ENCODE measurements at places on chromosomes 3 and 15.
A peak's percentile ranks its signal among the peaks of the same experiment; 100 is the strongest.

DNA sequence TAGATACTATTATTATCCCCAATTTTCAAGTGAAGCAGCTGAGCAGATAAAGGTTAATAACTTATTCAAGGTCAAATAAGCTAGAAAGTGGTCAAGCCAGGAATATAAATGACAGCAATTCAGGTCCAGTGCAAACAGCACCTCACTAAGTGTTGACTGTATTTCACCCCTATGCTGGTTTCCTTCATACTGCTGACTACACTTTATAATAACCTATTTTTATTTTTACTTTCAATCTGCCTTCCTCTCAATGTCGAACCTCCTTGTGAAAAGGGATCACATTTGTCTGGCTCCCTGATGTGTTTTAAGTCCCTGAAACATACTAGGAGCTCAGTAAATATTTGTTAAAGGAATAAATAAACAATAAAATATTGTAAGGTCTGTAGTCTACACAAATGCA is 146.1 kb downstream of the NAALADL2 start:
- H3K27me3 ChIP-seq, result no peaks in the 10 kb centered on the region
- H3K36me3 ChIP-seq, result no peaks in the 10 kb centered on the region
- no peak for DNase-seq
- no peak overlapping the region for H3K4me3 ChIP-seq
- H3K4me1 ChIP-seq, result no peaks in the 10 kb centered on the region
- no peak overlapping the region for H3K27ac ChIP-seq

- no peaks in the 10 kb centered on the region for H3K4me1 ChIP-seq
- H3K4me3 ChIP-seq, result no peak overlapping the region
- no peaks in the 10 kb centered on the region for H3K36me3 ChIP-seq
Measured at GRCh38 chr15:70385052-70385451, 287.3 kb upstream of the TLE3 start.

GRCh38 chr3:16378920-16379319 is 113.9 kb downstream of the OXNAD1 start:
- H3K27me3 ChIP-seq, result no peaks in the 10 kb centered on the region
- DNase-seq, result no peak
- H3K4me3 ChIP-seq, result no peak overlapping the region
- H3K27ac ChIP-seq, result peak overlapping the region; percentile 86
- H3K36me3 ChIP-seq, result peaks cover 4% of the 10 kb centered on the region

- no peak for DNase-seq
- peaks cover 7% of the 10 kb centered on the region for H3K4me1 ChIP-seq
- H3K36me3 ChIP-seq, result no peaks in the 10 kb centered on the region
- H3K27ac ChIP-seq, result no peak overlapping the region
- no peak overlapping the region for H3K4me3 ChIP-seq
Measured at GRCh38 chr3:16173283-16174025, 1.0 kb upstream of the GALNT15 start.

DNA sequence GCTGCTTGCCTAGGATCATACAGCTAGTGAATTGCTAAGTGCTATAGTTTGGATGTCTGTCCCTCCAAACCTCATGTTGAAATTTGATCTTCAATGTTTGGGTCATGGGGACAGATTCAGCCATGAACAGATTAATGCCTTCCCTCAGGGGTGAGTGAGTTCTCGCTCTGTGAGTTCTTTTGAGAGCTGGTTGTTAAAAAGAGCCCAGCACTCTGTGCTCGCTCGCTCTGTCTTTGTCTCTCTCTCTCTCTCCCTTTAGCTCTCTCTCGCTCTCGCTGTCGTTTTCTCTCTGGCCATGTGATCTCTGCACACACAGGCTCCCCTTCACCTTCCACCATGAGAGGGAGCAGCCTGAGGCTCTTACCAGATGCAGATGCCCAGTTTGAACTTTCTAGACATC is 14.9 kb downstream of the TRH start:
- no peak overlapping the region for H3K27ac ChIP-seq
- H3K4me1 ChIP-seq, result peaks cover 5% of the 10 kb centered on the region
- H3K27me3 ChIP-seq, result peaks cover 43% of the 10 kb centered on the region
- no peaks in the 10 kb centered on the region for H3K36me3 ChIP-seq
- no peak overlapping the region for H3K4me3 ChIP-seq

GRCh38 chr15:96374499-96374898 is 44.0 kb downstream of the NR2F2 start:
- no peaks in the 10 kb centered on the region for H3K4me1 ChIP-seq
- no peak overlapping the region for H3K27ac ChIP-seq
- no peaks in the 10 kb centered on the region for H3K36me3 ChIP-seq
- H3K4me3 ChIP-seq, result no peak overlapping the region

DNA sequence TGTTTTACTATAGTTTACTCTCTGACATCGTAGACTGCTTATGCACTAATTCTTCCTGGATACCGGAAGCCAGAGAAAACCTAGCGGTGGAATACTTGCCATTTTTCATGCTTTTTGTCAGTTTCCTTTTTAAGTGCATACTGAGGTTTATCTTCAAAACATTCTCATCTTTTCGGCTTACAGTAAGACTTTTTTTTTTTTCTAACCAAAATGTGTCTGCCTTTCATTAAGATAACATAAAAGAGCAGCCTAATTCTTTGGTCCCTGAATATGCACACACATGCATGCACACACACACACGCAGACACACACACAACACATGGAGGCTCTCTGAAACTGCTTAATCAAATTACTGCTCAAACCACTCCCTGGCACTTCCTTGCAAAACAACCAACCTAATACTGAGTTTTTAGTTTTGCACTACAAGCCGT is 1.3 kb downstream of the ZNF445 start:
- H3K27ac ChIP-seq, result peak overlapping the region; percentile 72
- DNase-seq, result no peak
- H3K36me3 ChIP-seq, result peaks cover 5% of the 10 kb centered on the region

DNA sequence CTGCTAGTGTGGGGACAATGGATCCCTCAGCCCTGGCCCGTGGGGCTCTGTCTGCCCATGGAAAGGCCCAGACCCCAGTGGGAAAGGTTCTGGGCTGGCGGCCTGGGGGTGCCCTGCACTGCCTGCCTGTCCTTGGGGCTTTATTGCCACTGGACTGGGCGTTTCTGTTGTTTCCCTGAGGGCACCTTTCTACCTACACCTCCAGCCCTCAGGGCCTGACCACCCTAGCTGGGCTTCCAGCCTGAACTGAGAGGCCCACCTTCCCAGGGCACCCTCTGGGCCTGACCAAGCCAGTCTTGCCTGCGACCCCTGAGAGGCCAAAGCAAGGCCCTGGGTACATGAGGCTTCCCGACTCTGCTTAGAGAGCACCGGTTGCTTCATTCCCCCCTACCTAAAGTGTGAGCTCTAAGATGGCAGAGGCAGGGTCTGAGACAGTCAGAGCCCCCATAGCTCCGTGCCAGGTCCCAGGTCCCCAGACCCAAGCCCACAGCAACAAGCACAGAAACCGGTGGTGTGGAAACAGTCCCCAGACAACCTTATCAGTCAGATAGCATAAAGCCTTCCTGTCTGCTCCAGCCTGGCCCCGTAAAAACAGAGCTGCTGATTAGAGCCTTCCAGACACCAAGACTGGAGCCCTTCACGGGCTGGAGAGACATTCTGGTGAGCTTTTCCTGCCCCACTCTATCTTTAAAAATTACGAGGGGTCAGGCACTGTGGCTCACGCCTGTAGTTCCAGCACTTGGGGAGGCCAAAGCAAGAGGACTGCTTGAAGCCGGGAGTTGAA is 102.8 kb downstream of the CHSY1 start:
- no peak overlapping the region for H3K27ac ChIP-seq
- H3K36me3 ChIP-seq, result peaks cover 6% of the 10 kb centered on the region
- H3K27me3 ChIP-seq, result peaks cover 19% of the 10 kb centered on the region
- H3K4me3 ChIP-seq, result no peak overlapping the region
- DNase-seq, result no peak

- no peak for DNase-seq
- H3K4me3 ChIP-seq, result no peak overlapping the region
- no peaks in the 10 kb centered on the region for H3K4me1 ChIP-seq
- H3K27me3 ChIP-seq, result peaks cover 37% of the 10 kb centered on the region
Measured at GRCh38 chr15:26132811-26133210, 269.7 kb upstream of the ATP10A start.

DNA sequence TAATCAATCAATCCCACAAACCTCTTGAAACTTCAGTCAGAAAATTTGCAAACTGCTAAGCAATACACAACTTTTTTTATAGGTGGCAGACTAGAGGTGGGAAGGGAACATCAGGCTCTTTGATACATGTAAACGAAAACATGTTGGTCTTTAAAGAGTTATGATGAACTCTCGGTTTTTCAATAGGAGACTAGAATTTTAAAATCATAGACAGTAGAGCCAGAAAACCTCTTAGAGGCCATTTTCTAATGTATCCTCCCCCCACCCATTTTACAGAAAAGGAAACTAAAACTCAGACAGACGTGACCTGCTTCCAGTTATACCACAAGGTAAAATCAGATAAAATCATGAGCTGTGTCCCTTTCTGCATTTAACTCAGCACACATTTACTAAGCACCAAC is 179.1 kb upstream of the LPP start:
- peak overlapping the region; percentile 97 for H3K27ac ChIP-seq
- H3K36me3 ChIP-seq, result peaks cover 2% of the 10 kb centered on the region
- H3K4me3 ChIP-seq, result peak overlapping the region; percentile 89
- DNase-seq, result no peak
- H3K27me3 ChIP-seq, result no peaks in the 10 kb centered on the region

DNA sequence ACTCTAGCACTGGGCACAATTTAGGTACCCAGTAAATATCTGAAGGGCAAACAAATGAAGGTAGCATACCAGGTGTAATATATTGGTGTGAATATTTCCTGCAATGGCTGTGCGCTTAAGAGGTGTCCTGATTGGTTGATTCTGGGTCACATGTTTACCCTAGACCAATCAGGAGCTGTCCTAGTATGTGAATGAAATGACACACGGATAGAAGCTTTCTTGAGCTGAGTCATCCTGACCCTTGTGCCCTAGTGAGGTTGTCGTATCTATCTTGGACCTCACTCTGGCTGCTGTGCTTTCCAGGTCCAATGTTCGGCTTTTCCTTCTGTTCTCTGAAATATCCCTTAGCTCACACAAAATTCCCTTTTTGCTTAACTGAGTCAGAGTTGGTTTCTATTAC is 58.1 kb upstream of the FOXP1 start:
- peaks cover 9% of the 10 kb centered on the region for H3K36me3 ChIP-seq
- H3K4me3 ChIP-seq, result no peak overlapping the region
- H3K27me3 ChIP-seq, result no peaks in the 10 kb centered on the region

DNA sequence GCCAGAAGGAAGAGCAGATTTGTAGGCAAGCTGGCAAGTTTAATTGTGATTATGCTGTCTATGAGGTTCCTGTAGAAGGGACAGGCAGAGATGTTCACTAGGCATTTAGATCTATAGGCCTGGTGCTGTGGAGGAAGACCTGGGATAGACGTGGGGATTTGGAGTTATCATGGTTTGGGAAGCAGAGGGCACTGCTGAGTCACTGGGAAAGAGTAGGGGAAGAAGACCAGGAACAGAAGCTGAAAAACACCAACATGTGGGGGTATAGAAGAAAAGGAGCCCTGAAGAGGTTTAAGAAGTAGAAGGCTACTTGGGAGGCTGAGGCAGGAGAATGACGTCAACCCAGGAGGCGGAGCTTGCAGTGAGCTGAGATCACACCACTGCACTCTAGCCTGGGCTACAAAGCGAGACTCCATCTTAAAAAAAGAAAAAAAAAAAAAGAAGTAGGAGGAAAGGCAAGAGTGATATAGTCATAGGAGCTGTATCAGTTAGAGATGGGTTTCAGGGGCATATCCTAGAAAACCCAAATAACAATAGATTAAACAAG is 19.3 kb downstream of the GRK7 start:
- DNase-seq, result no peak
- H3K4me1 ChIP-seq, result peaks cover 2% of the 10 kb centered on the region
- no peaks in the 10 kb centered on the region for H3K27me3 ChIP-seq

DNA sequence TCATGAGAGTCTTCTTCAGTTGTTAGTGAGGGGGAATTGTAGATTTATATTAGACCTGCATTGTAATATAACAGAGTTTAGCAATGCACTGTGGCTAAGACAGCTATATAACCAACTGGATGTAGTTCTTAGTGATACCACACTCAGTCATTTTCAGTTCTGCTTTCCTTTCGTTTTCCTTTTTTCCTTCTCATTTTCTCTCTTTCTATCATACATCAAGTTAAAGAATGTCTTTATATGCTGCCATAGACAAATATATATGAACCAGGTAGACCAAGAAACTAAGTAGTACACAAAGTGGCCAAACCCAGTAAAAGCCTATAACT is 43.7 kb upstream of the CD47 start:
- peak overlapping the region; percentile 90 for H3K4me3 ChIP-seq
- DNase-seq, result no peak
- peaks cover 3% of the 10 kb centered on the region for H3K36me3 ChIP-seq
- peaks cover 32% of the 10 kb centered on the region for H3K4me1 ChIP-seq

- no peaks in the 10 kb centered on the region for H3K4me1 ChIP-seq
- no peak overlapping the region for H3K4me3 ChIP-seq
- H3K27me3 ChIP-seq, result no peaks in the 10 kb centered on the region
Measured at GRCh38 chr3:142656575-142656974, 60.4 kb downstream of the PLS1 start.

DNA sequence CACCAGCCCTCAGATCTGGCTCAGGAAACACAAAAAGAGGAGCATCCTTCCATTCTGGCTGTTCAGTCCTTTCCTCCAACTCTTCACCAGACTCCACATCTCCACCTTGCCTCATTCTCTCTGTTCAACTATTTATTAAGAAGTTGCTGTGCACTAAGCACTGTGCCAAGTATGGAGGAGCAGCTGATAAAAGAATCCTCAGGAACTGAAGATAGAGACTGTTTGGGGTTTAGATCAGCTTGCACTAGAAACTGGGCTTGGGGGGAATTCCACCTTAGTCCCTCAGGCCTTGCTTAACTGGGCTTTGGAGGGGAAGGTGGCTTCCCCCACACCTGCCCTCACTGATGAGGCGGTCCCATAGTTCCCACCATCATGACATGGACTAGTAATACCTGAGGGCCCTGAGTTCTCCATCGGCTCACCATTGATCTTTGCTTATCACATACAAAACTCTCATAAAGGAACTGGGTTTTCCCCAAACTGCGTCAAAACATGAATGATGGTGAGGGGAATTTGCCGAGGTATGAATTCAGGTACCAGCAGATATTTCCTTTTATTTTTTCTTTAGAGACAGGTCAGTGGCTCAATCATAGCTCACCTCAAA is 1.7 kb upstream of the CCR8 start:
- DNase-seq, result peak; percentile 22
- H3K4me3 ChIP-seq, result peak overlapping the region; percentile 34
- H3K4me1 ChIP-seq, result peaks cover 17% of the 10 kb centered on the region
- peaks cover 5% of the 10 kb centered on the region for H3K36me3 ChIP-seq
- H3K27ac ChIP-seq, result peak overlapping the region; percentile 90

DNA sequence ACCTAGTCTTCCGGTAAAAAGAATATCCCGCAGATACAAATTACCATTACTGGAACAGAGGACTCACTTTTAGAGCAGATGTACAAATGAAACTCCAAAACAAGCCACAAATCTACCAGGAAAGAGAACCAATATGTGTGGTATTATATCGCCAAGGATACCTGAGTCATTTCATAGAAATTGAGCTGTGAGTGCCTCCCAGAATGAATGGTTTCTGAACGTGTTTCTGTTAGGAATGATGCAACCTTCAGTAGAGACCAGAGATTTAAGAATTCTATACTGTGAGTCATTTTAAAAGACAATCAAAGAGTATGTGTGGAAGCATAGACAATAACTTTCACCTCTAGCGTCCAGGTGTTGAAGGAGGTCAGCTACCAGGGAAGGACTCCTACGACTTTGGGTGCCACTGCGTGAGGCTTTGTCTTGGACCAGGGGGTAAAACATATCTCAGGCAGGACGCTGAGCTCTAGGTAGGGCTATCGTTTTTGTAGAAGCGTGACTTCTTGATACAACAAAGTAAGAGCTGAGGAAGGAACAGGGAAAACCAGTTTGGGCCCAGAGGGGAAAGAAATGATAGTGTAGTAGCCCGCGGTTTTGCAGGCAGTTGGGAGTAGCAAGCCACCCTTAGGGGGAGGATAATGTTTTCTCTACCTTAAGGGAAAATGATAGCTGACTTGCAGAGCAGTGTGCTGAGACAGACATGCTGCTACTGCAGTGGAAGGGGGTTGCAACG is 210.4 kb downstream of the TP63 start:
- DNase-seq, result no peak
- no peak overlapping the region for H3K27ac ChIP-seq
- H3K4me1 ChIP-seq, result peaks cover 9% of the 10 kb centered on the region
- H3K27me3 ChIP-seq, result peaks cover 45% of the 10 kb centered on the region
- no peak overlapping the region for H3K4me3 ChIP-seq

Data from T-helper 17 cell (primary cell).